ENCODE measurements at places on chromosomes 2 and 18. TPM values are rescaled to one million over a fixed set of nuclear protein-coding genes. Genes with fewer than 3 reads are reported as not detected.

Gene NR4A2
- 2.3 TPM for polyA plus RNA-seq

Gene PRKAG3
- polyA plus RNA-seq = not detected

Gene TIA1
- polyA plus RNA-seq = 65.8 TPM

Gene NPPC
- polyA plus RNA-seq = 0.12 TPM
